ENCODE measurements at places on chromosomes 11 and 22.
A peak's percentile ranks its signal among the peaks of the same experiment; 100 is the strongest.

DNA sequence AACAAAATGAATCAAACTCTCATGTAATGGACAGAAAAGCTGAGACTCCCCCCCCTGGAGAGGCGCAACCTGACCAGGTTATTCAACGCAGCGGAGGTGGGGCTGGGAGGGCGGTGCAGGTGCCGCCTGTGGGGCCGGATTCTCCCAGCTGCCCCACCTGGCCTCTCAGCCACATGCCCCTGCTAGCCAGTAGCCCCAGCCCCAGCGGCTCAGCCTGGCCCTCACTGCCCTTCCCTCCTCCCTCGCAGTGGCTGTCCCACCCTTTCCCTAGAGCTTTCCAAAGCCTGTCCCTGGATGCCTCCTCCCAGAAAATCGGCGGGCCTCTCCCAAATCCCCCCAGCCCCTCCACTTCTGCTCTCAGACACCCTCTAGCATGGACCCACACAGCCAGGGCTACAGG, 31.2 kb upstream of the RASD2 start:
- DNase-seq = no peak

GRCh38 chr11:36151933-36152580, 137.2 kb downstream of the COMMD9 start:
- DNase-seq = no peak

DNA sequence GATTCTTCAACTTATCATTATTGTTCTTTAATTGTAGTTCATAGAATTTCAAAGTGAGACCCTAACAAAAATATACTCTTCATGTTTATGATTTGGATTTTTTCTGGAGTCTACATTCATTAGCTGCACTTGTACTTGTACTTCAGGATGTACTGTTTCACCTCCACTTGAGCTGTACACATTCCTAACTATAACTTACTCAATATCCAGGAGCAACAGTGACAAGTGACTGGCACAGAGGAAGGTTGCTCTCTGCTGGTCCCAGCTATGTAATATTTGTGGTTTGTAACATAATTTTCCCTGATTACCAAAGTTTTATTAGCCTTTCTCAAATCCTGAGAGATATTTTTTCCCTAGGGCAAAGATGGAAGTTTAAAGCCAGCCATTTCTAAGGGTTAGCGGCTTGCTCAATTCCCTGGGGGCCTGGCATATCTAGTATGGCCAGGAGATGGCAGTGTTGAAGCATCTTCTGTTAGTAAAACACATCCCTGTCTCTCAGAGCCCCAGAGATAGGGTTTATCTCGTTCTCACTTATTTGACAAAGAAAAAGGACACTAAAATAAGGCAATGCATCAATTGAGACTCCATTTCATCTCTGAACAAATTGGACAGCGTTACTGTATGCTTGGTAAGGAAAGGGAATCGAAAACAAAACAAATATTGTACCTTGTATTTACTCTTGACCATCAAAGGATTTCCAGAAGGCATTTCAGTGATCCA, 14.2 kb downstream of the OR52A5 start:
- DNase-seq = peak; percentile 58

GRCh38 chr11:100999756-101000155, 129.9 kb downstream of the PGR start:
- no peak for DNase-seq

DNA sequence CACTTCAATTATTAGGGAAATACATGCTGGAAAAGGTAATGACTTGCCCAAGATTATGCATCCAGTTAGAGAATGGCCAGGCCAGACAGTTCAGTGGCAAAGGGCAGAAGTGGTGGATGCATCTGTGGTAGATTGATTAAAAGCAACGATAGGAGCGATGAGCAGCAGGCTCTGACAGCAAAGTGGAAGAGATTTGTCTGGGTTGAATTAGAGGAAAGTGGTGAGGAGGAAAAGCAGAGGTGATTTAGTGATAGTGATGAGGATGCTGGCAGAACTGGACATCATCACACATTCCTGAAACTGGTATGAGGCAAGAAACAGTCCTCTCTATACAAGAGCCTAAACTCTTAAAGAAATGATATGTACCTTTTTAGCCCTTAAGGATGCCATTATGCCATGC, 12.5 kb downstream of the HSD17B12 start:
- DNase-seq = no peak

- DNase-seq = no peak
Measured at GRCh38 chr11:130469181-130469580, 20.7 kb downstream of the ADAMTS15 start.

DNA sequence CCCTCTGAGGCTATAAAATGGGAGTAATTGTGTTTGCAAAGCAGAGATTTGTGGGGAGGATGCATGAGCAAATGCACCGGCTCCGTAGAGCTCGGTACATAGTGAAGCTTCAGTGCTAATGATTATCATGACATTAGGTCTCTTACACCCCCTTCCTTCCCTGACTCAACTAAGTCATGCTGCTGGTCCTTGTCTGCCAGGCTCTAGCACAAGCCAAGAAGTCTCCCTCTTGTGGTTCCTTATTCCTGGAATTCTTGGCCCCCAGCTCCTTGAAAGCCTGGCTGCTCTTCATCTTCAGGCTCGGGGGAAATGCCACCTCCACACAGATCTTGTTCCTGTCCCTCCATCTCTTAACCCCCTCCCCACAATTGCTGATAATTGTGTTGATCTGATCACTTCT, 45.7 kb upstream of the SYT13 start:
- no peak for DNase-seq

GRCh38 chr11:122277493-122277892, 161.5 kb upstream of the BLID start:
- DNase-seq = no peak

GRCh38 chr11:63694596-63694995, 13.3 kb downstream of the RTN3 start:
- DNase-seq = no peak

GRCh38 chr22:22670076-22670795, 25.8 kb downstream of the GGTLC2 start:
- DNase-seq = no peak

- DNase-seq = no peak
Measured at GRCh38 chr11:68345776-68346461, 33.5 kb downstream of the LRP5 start.

DNA sequence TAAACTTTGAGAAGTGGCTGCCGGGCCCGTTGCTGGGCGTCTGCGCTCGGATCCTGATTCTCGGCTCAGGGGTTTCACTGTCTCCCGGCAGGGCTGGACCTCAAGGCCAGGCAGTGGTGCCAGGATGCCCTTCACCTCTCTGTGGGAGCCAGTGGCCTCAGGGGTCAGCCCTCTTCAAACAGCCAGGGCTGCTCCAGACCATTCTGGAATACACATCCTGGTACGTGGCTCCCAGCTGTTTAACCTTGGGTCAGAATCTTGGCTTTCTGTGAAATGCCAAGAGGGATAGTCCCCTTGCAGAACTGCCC, 70.5 kb downstream of the MPPED1 start:
- no peak for DNase-seq

DNA sequence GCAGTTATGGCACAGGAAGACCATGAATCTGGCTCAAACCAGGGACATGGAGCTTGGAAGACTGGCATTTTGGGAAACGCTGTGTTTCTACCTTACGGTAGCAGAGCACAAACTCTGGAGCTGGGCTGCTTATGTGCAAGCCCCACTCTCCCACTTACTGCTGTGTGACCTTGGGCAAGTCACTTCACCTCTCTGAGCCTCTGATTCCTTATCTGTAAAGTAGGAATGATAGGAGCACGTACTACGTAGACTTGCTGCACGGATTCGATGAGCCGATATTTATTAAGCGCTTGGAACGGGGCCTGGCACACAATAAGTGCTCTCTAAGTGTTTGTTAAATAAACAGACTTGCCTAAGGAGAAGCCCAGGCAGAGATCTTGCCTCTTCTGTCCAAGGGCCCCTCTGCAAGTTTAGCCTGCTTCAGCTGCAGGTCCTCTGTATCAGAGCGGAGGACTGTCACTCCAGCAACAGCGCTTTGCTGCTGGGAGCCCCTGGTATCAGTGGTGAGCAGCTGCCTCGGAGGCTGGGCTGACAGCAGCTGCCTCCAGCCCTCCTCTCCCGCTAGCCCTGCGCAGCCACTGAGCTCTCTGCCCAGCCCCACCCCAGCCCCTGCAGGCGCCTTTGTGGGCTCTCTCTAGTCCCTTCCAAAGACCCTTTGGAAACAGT, 96.9 kb upstream of the ANO1 start:
- DNase-seq = no peak

DNA sequence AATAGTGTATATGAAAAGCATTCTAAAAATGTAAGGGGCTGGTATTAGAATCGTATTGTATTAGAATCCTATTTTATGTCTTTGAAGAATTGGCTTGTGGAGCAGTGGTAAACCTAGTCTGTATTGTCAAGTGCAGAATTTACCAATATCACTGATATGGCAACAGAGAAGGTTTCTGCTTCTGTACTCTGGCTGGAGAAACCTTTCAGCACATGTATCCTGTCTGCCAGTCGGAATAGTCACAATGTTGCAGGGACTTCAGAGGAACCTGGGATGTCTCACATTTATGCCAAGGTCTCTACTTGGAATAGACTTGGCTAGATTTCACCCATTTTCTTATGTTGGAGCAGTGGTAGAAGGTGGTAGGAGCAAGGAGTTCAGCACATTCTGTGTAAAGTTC, 4.4 kb downstream of the MTMR3 start:
- DNase-seq = no peak

GRCh38 chr22:38230108-38230825, 28.5 kb downstream of the MAFF start:
- DNase-seq = peak; percentile 55

GRCh38 chr11:86246293-86246675, 1.7 kb downstream of the EED start:
- no peak for DNase-seq

GRCh38 chr11:114162719-114163123, 103.2 kb downstream of the ZBTB16 start:
- DNase-seq = peak; percentile 94

GRCh38 chr11:6626971-6627761, 7.9 kb upstream of the TPP1 start:
- DNase-seq = no peak

DNA sequence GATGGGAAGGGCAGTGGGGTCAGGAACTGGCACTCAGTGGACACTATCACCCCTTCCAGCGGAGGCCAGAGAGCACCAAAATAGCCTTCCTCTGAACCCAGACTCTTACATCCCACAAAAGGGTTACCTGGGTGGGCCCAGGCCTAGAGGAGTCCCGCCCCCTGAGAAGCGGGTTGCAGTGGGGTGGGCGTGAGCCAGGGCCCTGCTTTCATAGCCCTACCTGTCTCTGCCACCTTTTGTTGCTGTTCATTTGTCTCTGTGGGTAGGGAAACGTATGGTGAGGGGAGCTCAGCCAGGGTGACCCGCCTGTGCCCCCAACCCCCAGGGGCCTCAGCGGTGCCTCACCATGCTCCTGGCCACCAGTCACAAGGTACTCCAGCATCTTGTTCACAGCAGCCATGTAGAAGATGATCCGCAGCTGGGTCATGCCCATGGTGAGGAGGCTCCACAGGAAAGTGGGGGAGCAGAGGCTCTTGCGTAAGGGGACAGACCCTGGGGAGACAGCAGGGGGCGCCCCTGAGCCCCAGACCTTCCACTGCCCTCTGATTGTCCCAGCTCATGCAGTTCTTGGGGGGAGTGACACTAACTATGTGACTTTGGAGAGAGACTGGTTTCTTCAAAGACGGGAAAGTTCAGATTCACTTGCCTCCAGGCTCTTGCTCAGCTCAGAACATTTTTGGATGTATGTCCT, 24.0 kb downstream of the SLC43A1 start:
- DNase-seq = peak; percentile 20

GRCh38 chr11:70088735-70089250, 10.7 kb downstream of the ANO1 start:
- no peak for DNase-seq

GRCh38 chr11:66579017-66579606, 10.7 kb upstream of the CTSF start:
- DNase-seq = peak; percentile 65

DNA sequence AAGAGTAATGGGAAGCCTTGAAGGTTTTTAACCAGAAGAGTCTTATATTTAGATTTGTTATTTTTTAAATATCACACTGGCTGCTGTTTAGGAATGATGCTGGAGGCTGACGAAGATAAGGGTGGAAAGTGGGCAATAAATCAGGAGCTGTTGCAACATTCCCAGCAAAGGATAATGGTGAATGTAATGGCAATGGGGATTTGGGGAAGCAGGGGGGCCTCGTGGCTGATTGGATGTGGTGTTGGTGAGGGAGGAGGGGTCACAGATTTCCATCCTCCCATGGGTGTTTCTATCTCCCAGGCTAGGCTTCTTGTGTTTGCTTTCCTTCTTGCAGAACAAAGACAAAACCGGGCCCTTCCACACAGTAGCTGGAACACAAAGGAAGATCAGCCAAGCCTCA, 80.8 kb downstream of the PIWIL4 start:
- DNase-seq = no peak

DNA sequence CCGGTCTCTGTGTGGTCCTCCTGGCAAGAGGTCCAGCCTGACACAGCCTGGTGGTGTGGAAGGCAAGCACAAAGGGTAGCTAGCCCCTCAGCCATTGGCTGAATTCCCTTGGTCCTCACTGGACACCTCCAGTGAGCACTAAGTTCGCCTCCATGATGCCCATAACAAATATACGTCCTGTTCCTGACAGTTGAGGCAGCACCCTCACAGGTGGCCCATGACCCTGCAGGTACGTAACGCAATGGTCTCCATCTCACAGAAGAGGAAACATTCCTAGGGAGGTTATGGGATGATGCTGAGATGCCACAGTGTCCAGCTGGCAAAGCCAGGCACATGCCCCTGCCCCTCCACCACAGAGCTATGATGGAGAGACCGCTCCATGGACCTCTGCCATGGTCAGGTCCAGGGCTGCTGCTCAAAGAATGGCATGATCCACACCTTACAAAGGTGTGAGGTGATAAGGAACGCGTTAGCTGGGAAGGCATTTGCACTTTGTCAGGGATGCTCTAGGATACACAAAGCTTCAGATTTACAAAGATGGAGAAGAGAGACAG, 1.4 kb upstream of the GNAZ start:
- DNase-seq = no peak

DNA sequence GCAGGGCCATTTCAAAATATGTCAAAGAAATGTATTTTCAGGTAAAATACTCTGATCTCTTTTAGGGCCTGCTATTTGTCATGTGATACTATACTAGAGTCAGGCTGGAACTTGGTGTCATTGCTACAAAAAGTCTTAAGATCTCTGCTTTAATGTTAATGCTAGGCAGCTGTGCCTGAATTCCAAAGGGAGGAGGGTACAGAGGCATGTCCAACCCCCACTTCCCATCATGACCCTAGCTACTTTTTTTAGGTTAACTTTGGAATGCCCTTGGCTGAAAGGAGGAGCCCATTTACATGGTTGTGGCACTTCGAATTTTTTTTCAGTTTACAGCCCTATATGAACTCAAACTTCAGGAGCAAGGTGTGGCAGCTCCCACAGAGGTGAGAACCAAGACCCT, 58.1 kb downstream of the OSBP2 start:
- no peak for DNase-seq

DNA sequence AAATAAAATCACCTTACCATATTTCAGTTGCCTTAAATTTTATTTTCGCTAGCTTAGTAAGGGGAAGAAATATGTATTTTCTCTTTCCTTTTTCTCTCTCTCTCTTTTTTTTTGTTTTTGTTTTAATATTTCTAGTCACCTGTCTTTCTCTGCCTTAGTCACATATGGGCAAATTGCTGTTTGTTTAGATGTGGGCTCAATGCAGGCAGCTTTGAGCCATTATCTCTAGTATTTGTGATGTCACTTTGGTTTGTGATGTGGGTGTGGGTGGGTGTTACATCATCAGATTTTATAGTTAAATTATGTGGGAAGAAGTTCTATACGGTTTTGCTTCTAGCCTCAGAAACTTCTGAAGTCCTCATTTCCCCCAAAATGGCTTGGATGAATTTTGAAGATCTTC, at the start of gene C22orf31:
TSS of gene C22orf31 (minus strand) at position 59 of the 400 bp plus-strand sequence. CDS start at position 20, 39 bp downstream.
- no peak for DNase-seq

Measured in kidney tubule cell (primary cell).